ENCODE measurements at places on chromosomes 5 and 9. TPM values are rescaled to one million over a fixed set of nuclear protein-coding genes. Genes with fewer than 3 reads are reported as not detected.

GRCh38 chr5:10536931-10537579 is 26.8 kb upstream of the ANKRD33B start:
- DNase-seq = no peak
- H3K27ac ChIP-seq = peak overlapping the region; percentile 28
- peak overlapping the region; percentile 34 for H3K4me3 ChIP-seq
- no peaks in the 10 kb centered on the region for H3K36me3 ChIP-seq
- peaks cover 18% of the 10 kb centered on the region for H3K4me1 ChIP-seq
- peaks cover 13% of the 10 kb centered on the region for H3K27me3 ChIP-seq

DNA sequence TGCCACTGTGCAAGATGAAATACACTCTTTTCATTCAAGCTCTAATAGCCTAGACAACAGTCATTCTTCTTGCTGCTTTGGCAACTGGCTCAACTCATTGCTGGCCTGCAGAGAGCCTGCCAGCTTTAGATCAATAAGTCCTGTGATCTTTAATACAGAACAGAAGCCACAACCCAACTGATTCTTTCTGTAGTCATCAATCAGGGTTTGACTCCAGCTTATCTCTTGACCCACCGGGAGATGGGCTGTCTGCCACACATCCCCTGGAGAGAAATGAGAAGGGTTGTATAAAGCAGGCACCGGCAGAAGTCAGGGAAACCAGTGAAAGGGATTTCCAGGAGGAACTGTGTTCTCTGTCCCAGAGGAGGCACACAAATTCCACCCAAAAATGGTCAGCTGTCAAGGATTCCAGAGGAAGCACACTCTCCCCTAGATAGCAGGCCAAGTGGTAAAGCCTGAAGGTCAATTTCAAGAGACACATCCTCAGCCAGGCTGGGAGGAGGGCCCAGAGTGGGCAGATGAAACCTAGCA is 24.5 kb downstream of the LHFPL2 start:
- no peak overlapping the region for H3K4me3 ChIP-seq
- H3K36me3 ChIP-seq = no peaks in the 10 kb centered on the region
- peaks cover 5% of the 10 kb centered on the region for H3K27me3 ChIP-seq

DNA sequence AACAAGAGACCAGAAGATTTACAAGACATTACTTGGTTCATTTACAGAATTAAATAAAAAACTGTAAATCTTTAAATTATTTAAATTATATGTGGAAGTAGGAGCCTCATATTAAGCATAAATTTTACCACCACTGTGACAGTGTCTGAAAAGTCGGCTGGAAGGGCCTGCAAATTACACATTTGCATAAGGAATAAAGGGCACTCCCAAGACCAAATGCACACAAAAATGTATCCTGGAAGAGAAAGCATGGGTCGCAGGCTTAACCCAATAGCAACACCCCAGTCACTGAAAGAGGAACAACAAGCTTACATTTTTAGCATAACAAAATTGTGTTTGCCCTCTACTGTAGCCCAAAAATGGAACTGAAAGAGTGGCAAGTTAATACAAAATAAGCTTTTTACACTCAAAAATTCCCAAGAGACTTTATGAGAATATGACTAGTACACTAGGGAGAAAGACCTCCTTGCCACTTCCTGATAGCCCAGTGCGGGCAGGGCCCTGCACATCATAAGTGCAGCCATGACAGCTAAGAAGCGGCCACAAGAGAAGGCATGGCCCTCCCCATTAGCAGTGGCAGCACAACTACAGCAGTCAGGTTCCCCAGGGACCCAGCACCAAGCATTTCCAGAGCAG is 482.0 kb downstream of the DTWD2 start:
- H3K36me3 ChIP-seq = no peaks in the 10 kb centered on the region
- H3K4me1 ChIP-seq = no peaks in the 10 kb centered on the region
- H3K4me3 ChIP-seq = no peak overlapping the region
- no peaks in the 10 kb centered on the region for H3K27me3 ChIP-seq
- H3K27ac ChIP-seq = no peak overlapping the region

CDH9 gene
- not detected for total RNA-seq

GRCh38 chr9:73121375-73121935 is 30.2 kb upstream of the ANXA1 start:
- peaks cover 8% of the 10 kb centered on the region for H3K4me1 ChIP-seq
- H3K27me3 ChIP-seq = no peaks in the 10 kb centered on the region
- H3K36me3 ChIP-seq = no peaks in the 10 kb centered on the region
- no peak overlapping the region for H3K27ac ChIP-seq
- no peak for DNase-seq

NR6A1 gene
- total RNA-seq = 0.26 TPM

- peaks cover 2% of the 10 kb centered on the region for H3K27me3 ChIP-seq
- H3K4me1 ChIP-seq = no peaks in the 10 kb centered on the region
- DNase-seq = no peak
- no peaks in the 10 kb centered on the region for H3K36me3 ChIP-seq
- H3K4me3 ChIP-seq = no peak overlapping the region
- H3K27ac ChIP-seq = no peak overlapping the region
These were observed 88.8 kb upstream of the PITX1 start for GRCh38 chr5:135122797-135123196.

VCAN gene
- 0.39 TPM for total RNA-seq

DNA sequence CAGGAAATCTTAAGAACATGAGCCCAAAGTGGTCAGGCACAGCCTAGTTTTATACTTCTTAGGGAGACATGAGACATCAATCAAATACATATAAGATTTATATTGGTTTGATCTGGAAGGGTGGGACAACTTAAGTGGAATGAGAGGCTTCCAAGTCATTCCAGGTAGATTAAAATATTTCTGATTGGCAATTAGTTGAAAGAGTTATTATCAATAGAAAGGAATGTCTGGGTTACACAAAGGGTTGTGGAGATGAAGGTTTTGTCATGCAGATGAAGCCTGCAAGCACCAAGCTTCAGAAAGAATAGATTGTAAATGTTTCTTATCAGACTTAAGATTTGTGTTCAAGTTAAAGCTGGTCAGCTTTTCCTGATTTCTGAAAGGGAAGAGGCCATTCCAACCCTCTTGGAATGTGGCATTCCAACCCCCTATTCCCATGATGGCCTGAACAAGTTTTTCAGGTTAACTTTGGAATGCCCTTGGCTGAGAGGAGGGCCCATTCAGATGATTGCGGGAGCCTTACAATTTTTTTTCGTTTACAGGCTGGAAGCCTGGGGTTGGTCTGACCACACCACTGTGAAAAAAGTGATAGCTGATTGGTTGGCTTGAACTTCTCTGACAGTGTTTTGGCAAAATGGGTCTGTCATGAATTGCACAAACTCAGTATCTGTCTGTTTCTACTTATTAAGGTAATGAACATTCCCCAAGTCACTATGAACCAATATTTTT is 245.6 kb upstream of the RAI14 start:
- peaks cover 8% of the 10 kb centered on the region for H3K27me3 ChIP-seq
- H3K4me3 ChIP-seq = no peak overlapping the region
- H3K27ac ChIP-seq = no peak overlapping the region
- DNase-seq = no peak
- no peaks in the 10 kb centered on the region for H3K36me3 ChIP-seq

GRCh38 chr9:137411645-137412380 is 11.1 kb downstream of the EXD3 start:
- DNase-seq = peak; percentile 66
- peaks cover 33% of the 10 kb centered on the region for H3K4me1 ChIP-seq
- H3K27ac ChIP-seq = no peak overlapping the region
- no peaks in the 10 kb centered on the region for H3K27me3 ChIP-seq
- H3K36me3 ChIP-seq = no peaks in the 10 kb centered on the region

GRCh38 chr5:168104811-168105481 is 186.5 kb upstream of the WWC1 start:
- H3K27me3 ChIP-seq = no peaks in the 10 kb centered on the region
- H3K36me3 ChIP-seq = no peaks in the 10 kb centered on the region
- no peak overlapping the region for H3K4me3 ChIP-seq
- no peak overlapping the region for H3K27ac ChIP-seq
- H3K4me1 ChIP-seq = no peaks in the 10 kb centered on the region
- no peak for DNase-seq

SLC36A3 gene
- not detected for total RNA-seq

DNA sequence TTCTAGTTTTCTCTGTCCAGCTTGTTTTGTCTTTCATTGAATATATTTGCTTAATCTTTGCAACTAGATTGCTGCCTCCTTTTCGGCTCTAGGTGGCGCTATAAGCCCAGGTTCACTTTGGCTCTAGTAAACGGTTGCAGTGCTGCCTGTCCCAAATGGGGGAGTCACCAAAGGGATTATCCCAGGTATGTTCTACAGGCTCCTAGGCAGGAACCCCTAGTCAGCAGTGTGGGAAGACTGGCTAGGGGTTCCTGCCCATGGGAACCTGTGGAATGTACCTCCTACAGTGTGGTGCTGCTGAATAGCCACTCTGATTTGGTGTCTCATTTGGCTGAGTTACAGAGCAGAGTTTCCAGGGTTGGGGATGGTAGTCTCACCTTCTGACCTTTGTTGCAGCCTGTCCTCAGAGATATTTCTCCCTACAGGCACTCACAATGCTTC is 85.2 kb downstream of the ARSB start:
- H3K27me3 ChIP-seq = no peaks in the 10 kb centered on the region
- H3K4me3 ChIP-seq = no peak overlapping the region
- H3K27ac ChIP-seq = no peak overlapping the region
- H3K4me1 ChIP-seq = no peaks in the 10 kb centered on the region
- peak; percentile 28 for DNase-seq
- peaks cover 6% of the 10 kb centered on the region for H3K36me3 ChIP-seq

DNA sequence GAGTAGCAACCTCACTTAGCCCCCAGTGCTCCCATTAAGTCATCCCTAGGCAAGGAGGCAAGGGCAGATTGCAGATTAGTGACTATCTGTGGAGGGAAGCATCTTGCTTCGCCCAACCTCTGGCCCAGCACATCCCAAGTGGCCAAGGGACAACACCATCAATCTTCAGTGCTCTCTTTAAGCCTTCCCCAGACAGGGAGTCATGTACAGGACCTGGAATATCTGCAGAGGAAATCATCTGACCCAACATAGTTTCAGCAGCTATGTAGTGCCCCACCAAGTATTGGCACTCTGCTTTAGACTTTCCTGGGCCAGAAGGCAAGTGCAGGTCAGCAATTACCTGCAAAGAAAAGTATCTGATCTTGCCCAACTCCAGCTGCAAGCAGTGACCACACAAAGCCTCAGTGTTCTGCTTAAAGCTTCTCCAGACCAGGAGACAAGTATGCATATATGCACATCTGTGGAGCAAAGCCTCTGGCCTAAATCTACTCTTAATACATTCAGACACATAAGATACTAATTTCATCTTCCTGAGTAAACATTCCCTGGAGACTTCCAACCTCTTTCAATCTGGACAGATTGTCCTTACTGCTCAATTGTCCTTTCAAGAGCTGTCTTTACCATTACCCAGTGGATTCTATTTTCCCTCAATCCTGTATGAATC is 224.8 kb upstream of the VLDLR start:
- no peaks in the 10 kb centered on the region for H3K4me1 ChIP-seq
- H3K4me3 ChIP-seq = no peak overlapping the region
- H3K36me3 ChIP-seq = no peaks in the 10 kb centered on the region
- H3K27ac ChIP-seq = no peak overlapping the region
- no peaks in the 10 kb centered on the region for H3K27me3 ChIP-seq
- DNase-seq = no peak

DNA sequence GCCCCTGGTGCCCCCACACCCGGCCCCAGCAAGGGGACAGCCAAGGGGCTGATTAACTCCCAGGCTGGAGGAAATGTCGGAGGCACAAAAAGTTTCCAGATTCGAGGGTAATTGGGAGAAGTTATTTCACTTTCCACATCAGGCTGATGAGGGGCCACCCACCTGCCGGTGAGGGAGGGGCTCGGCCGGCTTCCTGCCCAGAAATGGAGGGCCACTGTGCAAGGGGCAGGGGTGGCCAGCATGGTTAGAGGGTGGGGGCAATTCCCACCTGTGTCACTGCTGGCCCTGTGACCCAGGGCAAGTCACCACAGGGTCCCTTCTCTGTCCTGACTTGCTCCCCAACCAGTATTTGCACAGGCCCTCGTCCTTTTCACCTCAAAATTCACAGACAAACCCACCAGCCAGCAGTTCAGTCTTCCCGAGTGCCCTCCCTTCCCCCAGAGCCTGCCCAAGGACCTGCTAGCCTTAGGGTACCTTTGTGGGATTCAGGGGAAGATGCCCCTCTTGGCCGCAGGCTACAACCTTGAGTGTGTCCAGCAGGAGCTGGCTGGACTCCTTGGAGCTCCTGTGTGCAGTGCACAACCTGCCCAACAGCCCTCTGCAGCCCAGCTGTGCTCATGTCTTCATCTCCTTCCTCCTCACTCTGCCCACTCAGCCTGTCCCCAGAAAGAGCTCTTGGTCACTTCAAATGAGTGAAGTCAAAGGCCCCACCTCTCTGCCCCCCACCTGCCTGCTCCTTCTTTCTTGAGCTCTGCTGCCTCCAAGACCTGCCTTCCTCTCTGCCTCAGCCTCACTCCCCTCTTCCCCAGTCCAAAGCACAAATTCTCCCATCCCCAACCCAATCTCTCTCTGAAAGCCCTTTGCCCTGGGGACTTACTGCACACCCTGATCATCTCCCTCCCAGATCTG is 130.5 kb downstream of the BARX1 start:
- DNase-seq = no peak
- H3K27me3 ChIP-seq = peaks cover 21% of the 10 kb centered on the region

LCN15 gene
- total RNA-seq = not detected

DNA sequence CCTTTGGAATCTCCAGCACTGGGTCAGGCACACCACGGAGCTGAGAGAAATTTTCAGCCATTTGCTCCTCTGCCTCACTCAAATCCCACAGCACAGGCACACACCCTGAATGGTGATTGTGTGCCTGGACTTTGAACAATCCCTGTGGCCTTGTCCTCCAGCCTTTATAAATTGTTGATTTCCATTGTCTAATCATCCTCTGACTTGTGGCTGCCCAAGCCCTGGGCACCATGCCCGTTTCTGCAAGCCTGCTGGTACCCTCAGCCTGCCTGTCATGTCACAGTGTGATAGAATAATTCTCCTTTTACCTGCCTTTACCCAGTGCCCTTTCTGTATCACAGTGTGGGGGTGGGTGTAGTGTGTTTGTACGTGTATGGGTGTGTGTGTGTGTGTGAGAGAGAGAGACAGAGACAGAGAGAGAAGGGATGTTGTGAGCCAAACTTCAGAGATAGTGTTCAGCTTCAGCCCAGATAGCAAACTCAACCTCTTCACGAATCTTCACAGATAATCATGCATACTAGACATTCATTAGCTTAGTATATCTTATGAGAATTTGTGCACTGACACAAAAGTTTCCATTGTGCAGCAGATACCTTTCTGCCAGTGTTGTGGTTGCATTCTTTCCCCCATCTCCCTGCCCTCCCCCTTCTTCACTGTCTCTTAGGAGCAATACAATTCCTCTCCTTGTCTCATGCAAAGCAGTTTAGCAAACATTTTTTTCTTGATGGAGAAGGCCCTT is 27.8 kb upstream of the SLC44A1 start:
- H3K4me1 ChIP-seq = no peaks in the 10 kb centered on the region
- H3K27me3 ChIP-seq = peaks cover 4% of the 10 kb centered on the region
- no peaks in the 10 kb centered on the region for H3K36me3 ChIP-seq
- no peak overlapping the region for H3K27ac ChIP-seq

DNA sequence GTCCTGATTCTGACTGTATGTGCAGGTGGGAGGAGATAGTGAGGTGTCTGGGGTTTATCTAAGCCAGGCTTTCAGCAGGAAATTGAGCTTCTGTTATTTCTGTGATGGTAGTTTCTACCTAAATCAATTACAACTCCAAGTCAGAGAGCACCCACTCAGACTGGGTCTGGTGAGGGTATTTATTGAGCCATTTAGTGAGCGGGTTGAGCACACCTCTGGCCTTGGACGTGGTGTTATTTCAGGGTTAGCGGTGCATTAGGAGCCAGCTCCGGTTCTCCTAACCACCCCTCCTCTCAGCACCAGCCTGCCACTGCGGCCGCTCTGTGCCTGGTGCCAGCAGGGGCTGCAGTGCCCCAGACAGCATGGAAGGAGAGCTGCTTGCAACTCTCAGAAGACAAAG is 238.9 kb downstream of the CACNA1B start:
- H3K4me1 ChIP-seq = no peaks in the 10 kb centered on the region
- H3K36me3 ChIP-seq = no peaks in the 10 kb centered on the region
- no peak for DNase-seq

- peaks cover 50% of the 10 kb centered on the region for H3K27me3 ChIP-seq
- DNase-seq = no peak
- H3K4me1 ChIP-seq = no peaks in the 10 kb centered on the region
These were observed 151.0 kb downstream of the CACNA1B start for GRCh38 chr9:138028596-138028995.

PCDHGA4 gene
- total RNA-seq = not detected

All from activated CD8-positive, alpha-beta T cell treated with anti-CD3 and anti-CD28 coated beads, Interleukin-2, amount 10 ng/mL, durations not matched to agents 7 days and 5 days (primary cell).